Activated CD4-positive, alpha-beta T cell treated with anti-CD3 and anti-CD28 coated beads for 48 hours (primary cell): ENCODE measurements at places on chromosomes 16 and 17.

DNA sequence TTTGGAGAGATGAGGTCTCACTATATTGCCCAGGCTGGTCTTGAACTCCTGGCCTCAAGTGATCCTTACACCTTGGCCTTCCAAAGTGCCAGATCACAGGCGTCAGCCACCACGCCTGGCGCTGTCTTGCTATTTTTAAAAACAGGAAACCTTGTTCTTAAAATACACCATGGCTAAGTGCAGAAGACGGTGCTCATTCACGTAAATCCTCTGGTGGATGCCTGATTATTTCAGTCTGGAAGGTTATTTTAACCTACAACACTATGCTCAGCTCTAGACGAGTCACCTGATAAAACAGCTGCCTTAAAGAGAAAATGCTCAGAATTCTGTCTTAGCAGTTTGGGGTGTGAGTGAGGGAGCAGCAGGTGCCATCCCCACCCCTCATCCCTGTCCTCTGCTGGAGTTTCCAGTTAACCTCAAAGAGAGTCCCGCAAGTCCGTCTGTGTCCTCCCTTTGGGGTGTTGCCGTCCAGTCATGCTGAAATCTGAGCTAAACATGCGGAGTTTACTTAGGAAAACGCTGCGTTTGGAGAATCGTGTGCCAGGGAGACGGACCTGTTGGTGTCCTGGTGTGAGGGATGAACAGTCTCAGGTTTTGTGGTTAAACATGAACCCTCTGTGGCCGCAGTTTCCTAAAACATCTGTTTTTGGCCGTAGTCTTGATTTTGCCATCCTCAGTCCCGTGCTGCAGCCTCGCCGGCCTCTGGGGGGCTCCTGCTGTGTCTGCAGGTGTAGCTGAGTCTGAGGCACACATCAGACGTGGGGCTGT lies 17.1 kb downstream of the SPG7 start:
- DNase-seq, result no peak

- no peak for DNase-seq
These were observed 4.3 kb upstream of the HOXB2 start for GRCh38 chr17:48549281-48549630.

- peak; percentile 42 for DNase-seq
These were observed 40.9 kb upstream of the ICAM2 start for GRCh38 chr17:64061178-64061898.

GRCh38 chr16:3595110-3595486 lies 16.3 kb downstream of the SLX4 start:
- DNase-seq, result no peak

- no peak for DNase-seq
These were observed 11.8 kb upstream of the TMEM220 start for GRCh38 chr17:10741416-10742135.

- peak; percentile 76 for DNase-seq
These were observed 636 bp upstream of the ERN1 start for GRCh38 chr17:64130559-64131001.

DNA sequence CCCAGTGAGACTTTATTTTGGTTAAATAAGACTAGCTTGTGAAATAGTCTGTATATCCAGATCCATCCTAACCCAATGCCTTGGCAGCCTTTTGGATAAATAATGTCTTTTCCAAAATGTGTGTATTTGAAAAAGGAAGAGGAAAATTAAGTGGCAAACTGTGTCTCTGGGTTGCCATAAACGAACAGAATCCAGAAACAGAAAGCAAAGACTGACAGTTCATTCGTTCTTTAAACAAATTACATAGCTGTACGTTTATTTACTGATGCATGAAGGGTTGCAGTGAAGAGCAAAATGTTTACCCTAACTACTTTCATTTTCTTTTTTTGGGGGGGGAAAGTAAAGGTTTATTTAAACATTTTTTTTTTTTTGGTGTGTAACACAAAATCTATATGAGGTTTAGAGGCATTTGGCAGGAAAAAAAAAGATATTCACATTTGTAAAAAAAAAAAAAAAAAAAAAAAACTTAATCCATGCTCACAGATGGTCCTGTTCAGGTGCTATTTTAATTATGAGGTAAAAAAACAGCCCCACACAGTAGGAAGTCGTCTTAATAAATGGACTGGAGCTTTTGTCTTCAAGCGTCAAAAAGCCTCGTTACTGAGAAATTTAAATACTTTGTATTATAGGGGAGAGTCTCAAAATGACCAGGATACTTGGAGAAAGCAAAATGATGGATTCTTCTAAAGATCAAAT lies 245.9 kb downstream of the FTO start:
- DNase-seq, result no peak

- DNase-seq, result no peak
These were observed 467.7 kb downstream of the SOX9 start for GRCh38 chr17:72588561-72588960.

DNA sequence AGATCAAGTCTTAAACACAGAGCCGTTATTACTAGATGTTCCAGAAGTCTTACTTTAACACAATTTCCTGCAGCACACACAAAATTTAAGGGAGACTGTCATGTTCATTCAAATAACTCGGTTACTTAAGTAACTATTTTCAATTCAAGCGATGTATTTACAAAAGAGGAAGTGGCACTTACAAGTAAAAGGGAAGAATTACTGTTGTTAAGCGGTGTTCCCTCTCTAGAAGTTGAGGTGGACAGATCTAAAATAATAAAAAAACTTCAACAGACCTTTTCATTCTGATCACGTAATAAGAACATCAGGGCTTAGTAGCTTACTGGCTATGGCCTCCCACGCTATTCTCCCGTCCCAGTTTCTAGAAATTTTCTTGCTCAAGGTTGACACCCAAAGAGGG lies 26.2 kb upstream of the TXNDC11 start:
- DNase-seq, result no peak

- no peak for DNase-seq
These were observed 13.7 kb upstream of the AKAP10 start for GRCh38 chr17:19991252-19991885.

DNA sequence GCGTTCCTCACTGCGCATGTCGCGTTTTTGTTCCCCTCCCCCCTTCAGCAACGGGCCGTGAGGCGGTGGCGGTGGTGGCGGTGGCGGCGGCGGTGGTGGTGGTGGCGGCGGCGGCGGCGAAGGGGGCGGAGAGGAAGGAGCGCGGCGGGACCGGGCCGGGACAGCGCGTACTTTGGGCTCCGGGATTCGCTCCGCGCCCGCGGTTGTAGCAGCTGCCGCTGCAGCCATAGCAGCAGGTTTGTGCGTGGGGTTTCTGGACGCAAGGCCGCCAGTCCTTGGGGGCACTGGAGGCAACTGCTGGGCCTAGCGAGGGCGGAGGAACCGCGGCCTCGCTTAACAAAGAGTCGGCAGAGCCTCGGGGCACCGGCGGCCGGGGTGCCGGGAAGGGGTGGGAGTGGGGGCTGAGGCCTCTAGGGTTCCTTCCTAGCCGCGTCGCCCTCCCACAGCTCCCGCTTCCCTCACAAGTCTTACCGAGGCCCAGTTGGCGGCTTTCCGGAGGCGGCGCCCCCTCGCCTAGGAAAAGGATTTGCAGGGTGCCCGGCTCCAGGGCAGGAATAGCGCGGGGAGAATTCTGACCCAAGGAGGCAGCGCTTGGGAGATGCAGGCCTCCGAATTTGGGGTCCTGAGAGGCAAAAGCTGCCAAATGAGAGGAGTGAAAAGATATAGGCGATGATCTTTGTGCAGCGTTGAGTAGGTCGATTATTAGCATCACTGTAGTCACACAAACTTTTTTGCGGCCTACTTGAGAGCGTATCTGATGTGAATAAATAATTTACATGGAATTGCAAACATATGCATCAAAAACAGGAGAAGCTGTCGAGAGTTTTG lies at the start of gene DDX42:
TSS of gene DDX42 (plus strand) at position 30 of the 828 bp plus-strand sequence. CDS start 12,880 bp downstream, outside the sequence.
- no peak for DNase-seq
